ENCODE measurements at places on chromosomes 5 and 9. TPM values are rescaled to one million over a fixed set of nuclear protein-coding genes. Genes with fewer than 3 reads are reported as not detected.

Gene PRRT1B
- total RNA-seq, result 8.5 TPM

Gene SPINK5
- total RNA-seq, result not detected

Gene ZCCHC7
- total RNA-seq, result 6.5 TPM

Gene GMCL2
- not detected for total RNA-seq

Gene NR2F1-AS1
- total RNA-seq, result 1.8 TPM

Gene CBY3
- not detected for total RNA-seq

Gene GFI1B
- total RNA-seq, result 0.15 TPM

Gene GRM6
- not detected for total RNA-seq

Gene ENTPD2
- total RNA-seq, result 1.7 TPM

Gene TAF1L
- total RNA-seq, result not detected

Gene TMEFF1
- 0.20 TPM for total RNA-seq

Gene OR13J1
- not detected for total RNA-seq

Gene HMMR
- 0.33 TPM for total RNA-seq

Gene SPATA31C1
- total RNA-seq, result not detected

Gene SPACA9
- 0.75 TPM for total RNA-seq

Gene C7
- total RNA-seq, result 96.0 TPM

Gene ANKRD55
- total RNA-seq, result 0.75 TPM

Gene TRPM6
- total RNA-seq, result 0.03 TPM

Gene C5orf58
- not detected for total RNA-seq

Gene CCDC192
- not detected for total RNA-seq

Gene EPB41L4A
- total RNA-seq, result 3.1 TPM

Gene MOB3B
- 0.91 TPM for total RNA-seq

Gene KLF4
- total RNA-seq, result 2.9 TPM

Gene DCTN3
- total RNA-seq, result 31.4 TPM

Gene MRPL50
- total RNA-seq, result 5.1 TPM

Gene CCL21
- total RNA-seq, result 1.7 TPM

Gene CACNA1B
- not detected for total RNA-seq

Gene SCGB3A2
- total RNA-seq, result not detected

Gene PTGER4
- total RNA-seq, result 0.96 TPM

Gene IFNA21
- total RNA-seq, result not detected

Gene HEXB
- total RNA-seq, result 66.0 TPM

Gene ECM2
- 21.0 TPM for total RNA-seq

Gene LCN1
- not detected for total RNA-seq

Gene SUSD3
- 49.7 TPM for total RNA-seq
